ENCODE measurements at places on chromosomes 5 and 9.

GRCh38 chr9:79623799-79624721 lies 52.3 kb downstream of the TLE4 start:
- peak; percentile 28 for DNase-seq

- DNase-seq = no peak
Observed at GRCh38 chr5:16976625-16977008, 40.5 kb upstream of the MYO10 start.

- no peak for DNase-seq
Observed at GRCh38 chr5:41835645-41836044, 34.6 kb downstream of the OXCT1 start.

DNA sequence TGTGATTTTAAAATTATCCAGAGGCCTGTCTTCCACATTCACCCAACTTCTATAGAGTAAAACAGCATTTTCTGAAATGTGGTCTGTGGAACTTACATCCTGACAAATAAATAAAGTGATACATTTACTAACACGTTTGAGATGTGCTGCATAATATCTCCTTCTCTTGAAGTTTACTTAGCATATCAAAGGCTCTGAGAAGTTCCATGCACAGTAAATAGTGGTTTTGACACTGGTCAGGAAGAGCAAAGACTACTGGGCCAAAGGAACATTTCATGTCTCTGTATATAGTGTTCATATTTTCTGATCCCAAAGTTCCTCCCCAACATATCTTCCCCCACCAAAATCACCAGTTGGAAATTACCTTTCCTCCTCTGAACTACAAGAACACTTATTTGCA lies 30.5 kb upstream of the TARS1 start:
- DNase-seq = no peak

GRCh38 chr9:96172797-96173196 lies 129.2 kb downstream of the HSD17B3 start:
- DNase-seq = no peak
